OCI-LY7 (cell line): ENCODE measurements at places on chromosomes 2 and 18. TPM values are rescaled to one million over a fixed set of nuclear protein-coding genes. Genes with fewer than 3 reads are reported as not detected.

DNA sequence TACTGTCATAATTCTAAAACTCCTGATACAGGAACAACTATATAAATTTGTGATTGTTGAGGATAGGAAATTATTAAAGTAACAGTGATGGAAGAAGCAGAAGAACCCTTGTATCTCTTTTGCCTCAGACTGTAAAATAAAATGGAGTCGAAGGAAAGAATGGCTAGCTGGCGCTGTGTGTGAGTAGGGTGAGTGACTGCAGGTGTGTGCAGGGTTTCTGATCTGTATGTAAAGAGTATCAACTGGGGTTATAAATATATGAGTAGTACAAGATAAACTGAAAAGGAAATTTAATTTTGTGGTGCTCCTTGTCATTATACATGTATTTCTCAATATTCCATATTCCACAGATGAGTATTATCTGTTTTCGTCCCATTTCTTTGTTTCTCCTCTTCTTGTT is 15.2 kb downstream of the POLI start:
- DNase-seq: no peak

DNA sequence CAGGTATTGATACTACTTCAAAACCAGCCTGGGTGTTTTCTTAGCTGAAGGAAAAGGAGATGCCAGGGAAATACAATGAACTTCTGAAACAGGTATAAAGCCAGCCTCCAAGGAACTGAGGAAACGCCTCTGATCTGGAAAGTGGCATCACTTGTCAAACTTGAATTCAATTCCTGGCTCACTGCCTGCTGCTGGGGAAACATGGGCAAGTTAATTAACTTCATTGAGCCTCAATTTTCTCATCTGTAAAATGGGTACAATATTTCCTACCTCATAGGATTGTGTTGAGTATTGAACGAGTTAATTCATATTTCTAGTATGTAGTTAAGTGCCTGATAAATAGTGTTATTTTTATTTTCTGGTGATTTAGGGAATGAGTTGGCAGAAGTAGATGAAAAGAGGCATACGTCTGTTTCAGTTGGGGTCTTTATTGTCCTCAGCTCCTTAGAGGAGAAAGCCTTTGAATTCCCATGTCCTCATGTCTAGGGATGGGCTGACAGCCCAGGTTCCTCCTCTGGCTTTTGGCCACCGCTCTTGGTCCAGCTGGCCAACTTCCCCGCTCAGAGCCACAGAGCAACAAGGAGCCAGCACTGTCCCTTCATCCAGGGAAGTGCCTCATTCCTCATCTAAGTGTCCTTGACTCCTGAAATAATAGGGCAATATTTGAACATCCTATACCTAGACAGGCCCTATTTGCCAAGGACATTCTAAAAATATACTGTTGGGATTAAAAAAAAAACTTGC is 210.5 kb upstream of the GATA6 start:
- no peak for DNase-seq

- DNase-seq: no peak
These were observed 2.3 kb downstream of the SF3B6 start for GRCh38 chr2:24073816-24074215.

GRCh38 chr2:203177361-203177760 is 61.5 kb upstream of the CYP20A1 start:
- DNase-seq: no peak

DNA sequence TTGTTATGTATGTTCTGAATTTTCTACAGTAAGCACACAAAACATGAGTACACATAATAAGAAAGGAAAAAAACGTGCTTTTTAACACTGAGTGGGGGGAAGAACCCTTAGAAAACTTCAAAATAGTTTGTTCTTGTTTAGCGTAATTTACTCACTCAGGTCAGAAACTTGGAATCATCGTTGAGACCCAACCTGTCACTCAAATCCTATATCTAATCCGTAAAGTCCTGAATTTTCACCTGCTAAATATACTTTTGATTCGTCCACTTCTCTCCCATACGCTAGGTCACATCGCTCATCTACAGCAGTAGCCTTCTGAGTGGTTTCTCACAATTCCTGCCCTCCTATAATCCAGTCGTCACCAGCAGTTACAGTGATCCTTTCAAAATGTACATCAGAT is 767 bp downstream of the TPRKB start:
- no peak for DNase-seq

- DNase-seq: no peak
These were observed 166.1 kb downstream of the PID1 start for GRCh38 chr2:229104974-229105387.

GRCh38 chr2:99710721-99711120 is 220.9 kb upstream of the REV1 start:
- DNase-seq: no peak

DNA sequence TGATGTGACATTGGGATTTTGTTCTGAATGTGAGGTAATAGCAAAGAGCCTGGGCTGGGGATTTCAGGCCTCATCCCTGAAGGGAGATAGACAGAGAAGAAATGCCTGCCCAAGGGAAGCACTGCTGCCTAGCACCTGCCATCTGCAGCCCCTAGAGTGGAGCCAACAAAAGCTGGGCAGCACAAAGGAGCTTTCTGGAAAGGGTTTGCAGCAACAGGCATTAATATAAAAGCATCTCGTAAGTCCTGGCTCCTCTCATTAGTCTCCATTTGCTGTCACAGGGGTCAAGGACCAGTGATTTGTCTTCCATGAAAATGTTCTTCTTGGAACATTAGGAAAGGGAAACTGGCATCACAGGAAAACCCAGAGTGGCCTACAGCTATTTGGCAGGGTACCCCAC is 157.2 kb upstream of the SLC14A2 start:
- no peak for DNase-seq

- DNase-seq: no peak
These were observed 45.6 kb upstream of the BZW1 start for GRCh38 chr2:200765995-200766660.

Gene FAM237A
- not detected in 2 replicates for total RNA-seq

Gene TMEM37
- total RNA-seq: not detected in 2 replicates

Gene ZSWIM2
- not detected in 2 replicates for total RNA-seq

Gene UGT1A4
- not detected in 2 replicates for total RNA-seq
